ENCODE measurements at places on chromosomes 7 and 10.

DNA sequence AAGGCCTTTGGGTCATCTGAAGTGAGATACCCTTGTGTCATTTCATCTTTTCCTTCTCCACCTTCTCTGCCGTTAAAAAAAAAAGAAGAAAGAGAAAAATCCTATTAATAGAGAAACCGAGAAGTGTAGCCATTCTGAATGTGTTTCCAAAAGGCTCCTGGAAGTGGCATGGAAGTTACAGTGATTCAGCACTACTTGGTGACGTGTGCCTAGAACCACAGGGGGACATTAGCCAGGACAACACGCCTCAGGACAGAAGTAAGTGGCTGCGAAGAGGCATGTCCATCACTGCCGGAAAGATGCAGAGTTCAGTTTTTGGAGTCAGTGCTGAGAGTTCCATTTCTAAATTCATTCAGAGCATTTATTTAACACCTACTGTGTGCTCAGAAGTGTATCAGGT lies 6.3 kb downstream of the HTRA1 start:
- DNase-seq, result no peak

- DNase-seq, result no peak
Observed at GRCh38 chr10:70885481-70885880, 2.9 kb downstream of the PCBD1 start.

DNA sequence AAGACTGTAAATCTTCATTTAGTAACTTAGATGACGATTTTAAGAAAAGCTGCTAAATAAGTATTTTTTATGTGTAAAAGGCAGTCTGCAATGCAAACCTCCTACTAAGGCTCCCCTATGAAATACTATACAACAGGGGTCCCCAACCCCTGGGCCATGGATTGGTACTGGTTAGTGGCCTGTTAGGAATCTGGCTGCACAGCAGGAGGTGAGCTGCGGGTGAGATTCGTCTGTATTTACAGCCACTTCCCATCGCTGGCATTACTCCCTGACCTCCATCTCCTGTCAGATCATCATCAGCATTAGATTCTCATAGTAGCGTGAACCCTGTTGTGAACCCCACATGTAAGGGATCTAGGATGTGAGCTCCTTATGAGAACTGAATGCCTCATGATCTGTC lies 580.4 kb downstream of the MAGI2 start:
- DNase-seq, result no peak

GRCh38 chr7:154416714-154417113 lies 364.5 kb downstream of the DPP6 start:
- DNase-seq, result no peak

GRCh38 chr10:113895018-113895417 lies 40.6 kb downstream of the NHLRC2 start:
- DNase-seq, result no peak

DNA sequence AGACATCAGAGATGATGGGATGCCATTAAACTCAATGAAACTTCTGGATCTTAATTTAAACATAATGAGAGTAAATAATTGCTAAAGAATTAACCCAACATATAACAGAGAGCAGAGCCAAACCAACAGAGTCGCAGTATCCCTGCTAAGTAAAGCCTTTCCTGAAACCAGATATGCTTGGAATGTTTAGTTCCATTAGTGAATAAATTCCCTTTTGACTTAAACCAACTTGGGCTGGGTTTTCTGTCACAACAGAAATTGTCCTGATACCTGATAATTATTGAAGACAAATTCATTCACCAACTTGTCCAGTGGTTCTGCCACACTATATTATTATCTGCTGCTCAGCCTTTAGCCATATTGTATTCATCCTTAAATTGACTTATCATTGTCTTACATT lies 286.7 kb downstream of the FZD1 start:
- no peak for DNase-seq

GRCh38 chr7:14850039-14850438 lies 52.5 kb downstream of the DGKB start:
- no peak for DNase-seq

- no peak for DNase-seq
Observed at GRCh38 chr10:34191406-34191805, 623.7 kb downstream of the PARD3 start.

GRCh38 chr7:74023092-74023536 lies 4.9 kb upstream of the ELN start:
- DNase-seq, result no peak

DNA sequence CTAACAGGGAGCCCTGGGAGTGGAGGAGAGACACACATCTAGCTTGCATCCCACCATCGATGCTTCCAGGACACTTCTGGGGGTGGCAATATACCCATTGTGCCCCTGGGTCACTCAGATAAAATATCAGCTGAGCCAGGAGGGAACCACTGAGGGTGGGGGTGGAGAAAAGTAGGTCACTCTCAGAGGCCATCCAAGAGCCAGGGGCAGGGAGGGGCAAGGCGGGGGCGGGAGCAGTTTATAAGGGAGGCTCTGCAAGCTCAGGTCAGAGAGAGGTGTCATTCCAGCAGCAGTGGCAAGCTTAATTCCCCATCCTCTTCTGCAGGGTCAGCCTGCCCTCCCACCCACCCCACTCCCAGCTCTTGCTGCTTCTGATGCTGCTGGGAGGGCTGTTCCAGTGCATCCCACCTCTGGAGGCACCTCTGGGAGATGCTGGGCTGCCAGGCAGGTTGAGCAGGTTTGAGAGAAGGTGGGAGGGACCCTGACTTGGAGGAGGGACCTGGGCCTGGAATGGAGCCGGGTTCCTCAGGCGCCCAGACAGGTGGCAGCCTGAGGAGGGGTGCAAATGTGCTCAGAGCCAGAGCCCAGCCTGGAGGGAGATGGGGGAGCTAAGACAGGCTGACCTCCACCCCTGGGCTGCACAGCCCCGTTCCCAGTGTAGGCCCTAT lies 20.1 kb upstream of the TLX1 start:
- no peak for DNase-seq

GRCh38 chr10:92855560-92855959 lies 7.2 kb downstream of the EXOC6 start:
- DNase-seq, result no peak

DNA sequence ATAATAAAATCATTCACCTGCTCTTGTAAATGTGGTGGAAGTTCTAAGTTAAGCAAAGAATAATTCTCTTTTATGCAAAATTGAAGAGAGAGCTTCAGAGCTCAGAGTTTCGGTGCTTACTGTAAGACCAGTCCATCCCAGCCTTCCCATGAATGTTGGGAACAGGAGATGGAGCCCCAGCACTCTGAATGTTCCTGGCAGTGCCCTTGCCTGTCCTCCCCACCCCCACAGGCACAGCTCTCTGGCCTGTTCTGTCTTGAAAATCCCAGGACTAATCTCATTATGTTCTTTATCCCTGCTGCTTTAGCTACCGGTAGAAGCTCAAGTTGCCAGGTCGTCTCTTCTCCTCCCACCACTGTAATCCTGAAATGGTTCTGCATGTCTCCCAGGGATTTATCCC lies 29.1 kb upstream of the LHFPL3 start:
- DNase-seq, result no peak

DNA sequence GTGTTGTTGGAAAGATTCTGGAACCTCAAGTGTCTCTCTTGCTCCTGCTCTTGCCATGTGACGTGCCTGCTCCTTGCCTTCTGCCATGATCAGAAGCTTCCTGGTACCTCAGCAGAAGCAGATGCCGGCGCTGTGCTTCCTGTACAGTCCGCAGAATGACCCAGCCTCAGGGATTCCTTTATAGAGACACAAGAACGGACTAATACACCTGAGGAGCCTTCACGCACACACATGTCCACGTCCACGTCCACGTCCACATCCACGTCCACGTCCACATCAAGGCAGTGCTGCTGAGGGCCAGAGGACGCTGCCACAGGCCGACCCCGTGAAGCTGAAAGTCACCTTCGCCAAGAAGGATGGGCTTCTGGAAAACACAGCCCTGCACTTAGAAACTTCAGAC lies 190.1 kb downstream of the MAD1L1 start:
- DNase-seq, result no peak

DNA sequence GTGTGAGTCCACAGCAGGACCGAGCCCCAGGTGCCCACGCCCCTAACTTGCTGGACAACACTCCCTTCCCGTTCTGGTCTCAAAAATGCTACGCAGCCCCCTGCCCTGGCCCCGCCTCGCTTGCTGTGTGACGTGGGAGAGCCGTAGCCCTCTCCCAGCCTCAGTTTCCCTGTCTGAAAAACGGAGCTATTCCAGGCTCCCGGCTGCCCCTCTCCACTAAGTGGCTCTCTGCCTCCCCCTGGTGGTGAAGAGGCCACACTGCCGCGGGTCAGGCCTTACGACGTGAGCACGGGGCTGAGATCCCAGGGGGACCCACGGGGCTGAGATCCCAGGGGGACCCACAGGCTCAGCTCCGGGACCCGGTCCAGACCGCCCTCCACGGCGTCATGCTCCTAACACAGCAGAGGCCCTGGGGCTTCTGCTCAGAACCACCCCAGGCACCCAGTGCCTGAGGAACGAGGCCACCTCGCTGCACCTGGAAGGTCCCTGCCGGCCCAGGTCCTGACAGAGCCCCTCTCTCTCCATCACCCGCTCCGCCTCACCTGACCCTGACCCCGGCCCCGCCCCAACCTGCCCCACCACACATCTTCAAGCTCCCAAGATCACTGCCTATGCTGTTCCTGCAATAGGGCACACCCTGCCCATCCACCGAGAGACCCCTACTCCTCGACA lies 26.7 kb downstream of the MICALL2 start:
- peak; percentile 46 for DNase-seq

DNA sequence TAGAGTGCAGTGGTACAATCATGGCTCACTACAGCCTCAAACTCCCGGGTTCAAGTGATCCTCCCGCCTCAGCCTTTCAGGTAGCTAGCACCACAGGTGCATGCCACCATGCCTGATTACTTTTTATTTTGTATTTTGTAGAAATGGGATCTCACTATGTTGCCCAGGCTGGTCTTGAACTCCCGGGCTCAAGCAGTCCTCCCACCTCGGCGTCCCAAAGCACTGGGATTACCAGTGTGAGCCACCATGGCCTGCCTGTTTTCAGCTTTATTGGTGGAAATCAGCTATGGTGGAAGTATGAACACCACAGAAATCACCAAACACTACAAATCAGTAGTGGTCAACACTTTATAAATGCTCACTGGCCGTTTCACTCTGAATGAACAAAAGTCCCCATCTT lies 299.9 kb upstream of the LYZL1 start:
- DNase-seq, result no peak

Measured in activated CD8-positive, alpha-beta memory T cell treated with anti-CD3 and anti-CD28 coated beads for 1 hour (primary cell).